Fibroblast of the aortic adventitia (primary cell): ENCODE measurements at places on chromosomes 12 and 14.
A peak's percentile ranks its signal among the peaks of the same experiment; 100 is the strongest.

DNA sequence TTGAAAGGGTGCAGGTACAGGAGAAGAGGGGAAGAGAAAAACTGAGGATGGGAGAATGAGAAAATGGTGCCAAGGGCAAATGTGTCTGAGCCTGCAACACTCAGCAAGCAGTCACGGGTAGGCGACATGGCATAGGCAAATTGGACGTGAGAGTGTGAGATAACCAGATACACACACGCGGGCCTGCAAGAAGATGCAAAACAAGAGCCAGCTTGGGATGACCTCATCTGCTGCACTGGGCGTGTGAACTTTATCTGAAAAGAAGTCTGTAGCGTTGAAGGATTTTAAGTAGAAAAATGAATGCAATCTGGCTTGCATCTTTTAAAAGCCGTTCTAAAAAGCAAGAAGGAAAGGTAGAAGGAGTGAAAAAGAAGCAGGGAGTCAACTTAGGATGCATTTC, 160.4 kb downstream of the NTF3 start:
- DNase-seq: no peak

GRCh38 chr12:110174373-110174996, 50.3 kb downstream of the IFT81 start:
- DNase-seq: no peak

DNA sequence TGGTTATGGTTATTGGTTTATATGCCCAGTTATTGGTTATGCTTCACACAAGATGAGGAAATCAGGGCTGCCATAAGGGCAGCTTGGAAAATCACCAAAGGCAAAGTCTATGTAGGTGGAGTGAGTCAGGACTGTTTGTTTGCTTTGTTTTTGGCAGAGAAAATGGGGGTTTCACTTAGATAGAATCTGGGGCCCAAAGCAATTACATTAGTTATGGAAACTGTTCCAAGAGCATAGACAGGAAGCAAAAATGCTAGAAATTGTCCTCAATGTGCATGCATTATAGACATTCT, 2.2 kb downstream of the VAMP1 start:
- peak; percentile 39 for DNase-seq

- no peak for DNase-seq
These were observed 52.6 kb downstream of the EIF2S3B start for GRCh38 chr12:10558301-10558700.

- DNase-seq: no peak
These were observed 33.0 kb downstream of the EMP1 start for GRCh38 chr12:13229504-13229903.

- DNase-seq: peak; percentile 43
These were observed 30.6 kb upstream of the MSI1 start for GRCh38 chr12:120399531-120399930.

GRCh38 chr14:52355016-52355431, 40.9 kb downstream of the PTGER2 start:
- DNase-seq: peak; percentile 94

DNA sequence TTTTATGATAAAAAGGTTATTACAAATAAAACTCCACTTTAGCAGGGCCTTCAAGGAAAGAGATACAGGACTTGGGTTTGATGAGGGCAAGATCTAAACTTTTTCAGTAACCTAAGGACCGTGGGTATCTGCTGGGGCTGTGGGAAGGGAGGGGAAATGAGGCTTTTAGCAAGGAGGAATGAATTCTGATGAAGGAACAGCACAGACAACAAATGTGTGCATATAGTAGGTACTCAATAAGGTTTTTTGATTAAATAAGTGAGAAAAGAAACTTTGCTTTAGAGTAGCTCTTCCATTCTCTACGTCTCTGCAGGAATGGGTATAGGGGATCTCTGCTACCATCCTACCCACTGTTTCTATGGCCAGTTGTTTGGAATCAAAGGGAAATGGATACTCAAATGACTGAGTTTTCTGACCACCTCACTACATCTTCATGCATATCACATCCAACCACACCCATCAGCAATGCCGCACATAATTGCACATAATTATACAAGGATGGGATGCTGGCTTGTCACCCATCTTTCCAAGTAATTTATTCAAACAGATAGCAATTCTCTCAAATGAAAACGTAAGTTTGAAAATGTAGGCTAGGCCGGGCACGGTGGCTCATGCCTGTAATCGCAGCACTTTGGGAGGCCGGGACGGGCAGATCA, 59.5 kb upstream of the GTF2A1 start:
- DNase-seq: no peak
